ENCODE measurements at places on chromosomes 4 and X.
A peak's percentile ranks its signal among the peaks of the same experiment; 100 is the strongest.

DNA sequence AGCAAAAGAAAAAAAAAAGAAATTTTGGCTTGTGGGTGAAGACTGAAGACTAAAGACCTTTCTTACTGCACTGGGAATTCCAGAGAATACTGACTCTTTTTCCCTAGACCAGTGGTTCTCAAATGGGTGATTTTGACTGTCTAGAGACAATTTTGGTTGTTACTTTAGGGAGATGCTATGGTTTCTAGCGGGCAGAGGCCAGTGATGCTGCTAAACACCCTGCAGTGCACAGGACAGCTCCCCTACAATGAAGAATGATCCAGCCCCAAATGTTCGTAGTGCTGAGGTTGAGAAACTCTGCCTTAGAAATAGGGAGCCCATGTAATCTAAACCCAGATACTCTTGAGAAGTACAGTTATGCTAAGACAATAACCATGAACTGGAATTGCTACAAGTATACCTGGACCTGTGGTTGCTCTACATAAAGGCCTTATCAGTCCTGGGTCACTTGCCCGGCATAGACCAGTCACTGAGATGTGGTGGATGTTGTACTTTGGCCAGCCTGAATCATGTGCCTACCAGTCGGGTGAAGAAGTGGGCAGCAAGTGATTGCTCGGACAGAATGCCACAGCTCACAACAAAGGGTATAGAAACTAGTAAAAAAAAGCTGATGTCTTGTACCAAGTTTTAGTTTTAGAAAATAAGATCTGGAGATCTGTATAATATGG, 16.0 kb downstream of the ARHGAP10 start:
- no peak for DNase-seq

- no peak for DNase-seq
Observed at GRCh38 chr4:102862016-102862415, 6.8 kb upstream of the CISD2 start.

GRCh38 chrX:13268874-13269273, 51.0 kb downstream of the ATXN3L start:
- DNase-seq, result no peak

DNA sequence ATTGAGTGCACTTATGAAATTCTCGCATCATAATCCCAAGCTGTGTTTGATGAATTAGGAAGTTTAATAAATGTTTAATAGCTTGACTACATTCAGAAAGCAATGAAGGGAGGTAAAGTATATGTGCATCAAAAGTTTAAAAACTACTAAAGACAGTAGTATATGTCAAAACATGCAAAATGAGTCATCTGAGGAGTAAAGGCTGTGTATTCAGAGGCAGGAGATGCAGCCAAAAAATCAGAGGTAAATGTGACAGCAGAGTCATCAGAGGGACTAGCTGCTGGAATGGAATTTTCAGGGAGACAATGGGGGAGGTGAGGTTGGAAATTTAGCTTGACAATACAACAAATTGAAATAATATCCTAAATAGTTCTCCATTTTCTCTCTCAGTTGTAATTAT, 127.0 kb upstream of the FUNDC1 start:
- DNase-seq, result no peak

DNA sequence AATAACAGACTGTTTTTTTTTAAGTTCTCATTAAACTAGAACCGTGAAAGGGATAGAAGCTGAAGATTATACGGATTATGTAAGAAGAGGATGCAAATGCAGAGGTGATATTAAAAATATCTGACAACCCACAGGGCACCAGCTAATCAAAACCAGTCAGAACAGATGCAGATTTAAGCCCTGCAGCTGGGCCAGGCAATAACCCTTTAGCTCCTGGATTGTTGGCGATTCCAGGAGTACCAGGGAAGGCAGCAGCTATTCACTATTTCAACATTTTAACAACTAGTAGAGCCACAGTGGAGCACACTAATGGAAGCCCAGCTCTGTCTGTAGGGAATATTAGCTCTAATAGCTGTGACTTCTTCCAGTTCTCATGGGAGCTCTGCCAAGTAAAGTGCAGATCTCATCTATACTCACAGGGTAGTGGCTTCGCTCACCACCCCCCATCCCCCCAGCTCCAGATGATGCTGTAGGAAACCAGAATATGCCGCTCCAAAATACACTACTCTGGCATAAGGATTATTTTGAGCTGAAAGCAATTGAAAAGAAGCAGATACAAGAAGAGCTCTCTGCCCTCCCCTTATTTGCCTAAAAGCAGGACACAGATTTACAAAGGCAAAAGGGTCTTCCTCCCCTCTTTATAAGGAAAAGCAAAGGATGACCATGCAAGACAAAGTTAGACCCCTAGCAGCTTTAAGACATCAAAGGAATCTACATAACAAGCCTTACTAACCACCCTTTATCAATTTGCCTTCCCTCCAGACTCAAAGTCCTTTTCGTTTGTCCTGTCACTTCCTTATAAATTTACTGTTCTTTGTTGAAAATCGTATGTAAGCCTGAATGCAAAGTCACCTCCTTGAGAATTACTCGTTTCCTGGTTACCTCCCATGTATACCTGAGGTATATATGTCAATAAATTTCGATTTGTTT, 13.7 kb downstream of the SCD5 start:
- peak; percentile 46 for DNase-seq

- peak; percentile 89 for DNase-seq
Observed at GRCh38 chr4:53943345-53944085, 120.9 kb downstream of the CHIC2 start.

DNA sequence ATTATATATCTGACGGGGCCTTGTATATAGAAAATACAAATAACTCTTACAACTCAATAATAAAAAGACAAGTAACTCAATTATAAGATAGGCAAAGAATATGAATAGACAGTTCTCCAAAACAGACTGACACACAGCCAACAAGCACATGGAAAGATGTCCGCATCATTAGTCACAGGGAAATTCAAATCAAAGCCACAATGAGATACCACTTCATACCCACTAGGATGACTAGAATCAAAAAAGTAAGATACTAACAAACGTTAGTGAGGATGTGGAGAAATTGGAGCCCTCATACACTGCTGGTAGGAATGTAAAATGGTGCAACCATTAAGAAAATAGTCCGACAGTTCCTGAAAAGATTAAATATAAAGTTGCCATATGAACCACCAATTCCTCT, 115.7 kb downstream of the RCHY1 start:
- no peak for DNase-seq

DNA sequence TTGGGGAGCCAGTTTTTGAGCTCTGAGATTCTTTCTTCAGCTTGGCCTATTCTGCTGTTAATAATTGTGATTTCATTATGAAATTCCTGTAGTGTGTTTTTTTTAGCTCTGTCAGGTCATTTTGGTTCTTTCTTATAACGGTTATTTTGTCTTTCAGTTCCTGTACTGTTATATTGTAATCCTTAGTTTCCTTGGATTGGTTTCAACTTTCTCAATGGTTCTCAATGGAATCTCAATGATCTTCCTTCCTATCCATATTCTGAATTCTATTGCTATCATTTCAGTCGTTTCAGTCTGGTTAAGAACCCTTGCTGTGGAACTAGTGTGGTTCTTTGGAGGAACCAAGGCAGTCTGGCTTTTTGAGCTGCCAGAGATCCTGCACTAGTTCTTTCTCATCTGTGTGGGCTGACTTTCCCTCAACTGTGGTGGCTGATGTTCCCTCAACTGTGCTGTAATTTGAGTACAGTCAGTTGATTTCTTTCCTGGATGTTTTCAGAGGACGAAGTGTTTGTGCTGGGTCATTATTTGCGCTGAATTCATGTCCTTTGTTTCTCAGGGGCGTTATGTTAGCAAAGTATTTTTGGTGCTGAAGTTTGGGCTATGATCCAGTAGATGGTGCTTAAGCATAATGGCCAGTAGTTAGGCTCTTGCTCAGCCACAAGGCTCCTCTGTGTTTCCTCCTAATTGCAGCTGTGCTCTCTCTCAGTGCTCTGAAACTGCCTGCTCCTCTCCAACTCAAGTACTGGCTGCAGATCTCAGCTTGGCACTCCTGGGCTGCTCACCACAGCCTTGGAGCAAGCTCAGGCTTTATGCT, 27.5 kb downstream of the ENPEP start:
- DNase-seq, result no peak

- no peak for DNase-seq
Observed at GRCh38 chrX:63869506-63869905, 84.5 kb upstream of the ARHGEF9 start.

GRCh38 chr4:10753336-10753735, 68.8 kb upstream of the CLNK start:
- no peak for DNase-seq

DNA sequence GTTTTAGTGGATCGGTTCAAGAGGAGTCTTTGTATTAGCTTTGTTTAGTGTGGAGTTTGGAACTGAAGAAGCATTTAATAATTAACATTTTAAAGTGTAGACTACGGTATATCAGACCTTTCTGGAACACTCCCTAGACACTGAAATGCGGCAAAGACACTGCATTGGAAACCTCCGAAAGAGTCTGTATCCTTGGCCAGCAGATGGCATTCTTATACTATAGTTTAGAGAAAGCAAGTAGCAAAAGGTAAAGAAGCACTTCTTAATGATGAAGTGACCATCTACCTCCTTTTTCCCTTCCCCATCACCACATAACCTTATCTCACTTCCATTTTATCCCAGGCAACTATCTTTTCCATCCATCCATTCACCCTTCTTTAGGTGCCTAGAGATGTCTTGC, 7.6 kb downstream of the FABP2 start:
- no peak for DNase-seq

DNA sequence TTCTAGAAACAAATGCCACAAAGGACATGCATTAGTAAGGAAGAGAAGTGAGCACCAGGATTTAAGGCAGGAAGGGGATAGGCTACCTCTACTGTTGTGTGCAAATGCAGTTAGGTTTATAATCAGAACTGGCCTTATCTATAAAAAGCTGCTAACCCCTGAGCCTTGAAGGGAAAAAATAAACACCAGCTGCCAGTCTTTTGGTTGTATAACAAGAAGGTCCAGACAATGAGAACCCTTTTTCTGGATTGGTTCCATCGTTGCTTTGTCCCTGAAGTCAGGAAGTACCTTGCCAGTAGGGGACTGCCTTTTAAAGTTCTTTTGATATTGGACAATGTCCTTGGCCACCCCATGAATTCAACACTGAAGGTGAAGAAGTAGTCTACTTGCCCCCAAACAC, 126.7 kb upstream of the OTUD4 start:
- DNase-seq, result no peak

DNA sequence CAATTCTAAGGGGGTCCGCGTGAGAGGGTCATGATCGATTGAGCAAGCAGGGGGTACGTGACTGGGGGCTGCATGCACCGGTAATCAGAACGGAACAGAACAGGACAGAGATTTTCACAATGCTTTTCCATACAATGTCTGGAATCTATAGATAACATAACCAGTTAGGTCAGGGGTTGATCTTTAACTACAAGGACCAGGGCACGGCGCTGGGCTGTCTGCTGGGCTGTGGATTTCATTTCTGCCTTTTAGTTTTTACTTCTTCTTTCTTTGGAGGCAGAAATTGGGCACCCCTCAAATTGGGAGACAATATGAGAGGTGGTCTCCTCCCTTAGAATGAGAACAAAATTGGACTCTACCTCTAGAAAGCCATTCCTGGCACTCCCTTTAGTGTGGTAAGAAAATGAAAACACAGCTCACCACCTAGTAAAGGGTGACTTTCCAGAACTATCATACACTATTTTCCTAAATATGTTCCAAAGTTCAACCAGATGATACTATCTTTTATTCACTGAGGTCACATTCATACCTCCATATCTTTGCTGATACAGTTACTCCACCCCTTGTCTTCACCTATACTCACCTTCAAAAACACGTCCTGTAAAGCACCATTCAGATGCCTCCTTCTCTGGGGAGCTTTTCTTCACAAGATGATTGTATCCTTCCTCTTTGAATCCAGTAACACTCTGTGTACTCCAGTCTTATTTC, 1058.3 kb upstream of the SLIT2 start:
- DNase-seq, result no peak

DNA sequence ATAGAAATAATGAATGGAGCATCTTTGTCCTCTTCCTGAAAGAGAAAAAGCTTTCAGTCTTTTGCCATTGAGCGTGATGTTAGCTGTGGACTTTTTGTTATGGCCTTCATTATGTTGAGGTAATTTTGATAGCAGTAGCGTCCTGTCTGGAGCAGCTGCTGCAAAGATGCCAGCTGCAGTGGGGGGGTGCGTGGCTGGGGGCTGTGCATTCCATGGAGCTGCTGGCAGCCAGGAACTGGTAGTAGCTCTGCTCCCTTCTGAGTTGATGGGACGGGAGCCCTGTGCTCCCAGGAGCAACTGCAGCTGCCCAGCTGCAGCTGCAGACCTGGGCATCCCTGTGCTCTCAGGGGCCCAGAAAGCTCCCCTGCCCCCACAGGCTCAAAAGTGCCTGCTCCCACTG, 50.4 kb downstream of the CCDC160 start:
- no peak for DNase-seq

DNA sequence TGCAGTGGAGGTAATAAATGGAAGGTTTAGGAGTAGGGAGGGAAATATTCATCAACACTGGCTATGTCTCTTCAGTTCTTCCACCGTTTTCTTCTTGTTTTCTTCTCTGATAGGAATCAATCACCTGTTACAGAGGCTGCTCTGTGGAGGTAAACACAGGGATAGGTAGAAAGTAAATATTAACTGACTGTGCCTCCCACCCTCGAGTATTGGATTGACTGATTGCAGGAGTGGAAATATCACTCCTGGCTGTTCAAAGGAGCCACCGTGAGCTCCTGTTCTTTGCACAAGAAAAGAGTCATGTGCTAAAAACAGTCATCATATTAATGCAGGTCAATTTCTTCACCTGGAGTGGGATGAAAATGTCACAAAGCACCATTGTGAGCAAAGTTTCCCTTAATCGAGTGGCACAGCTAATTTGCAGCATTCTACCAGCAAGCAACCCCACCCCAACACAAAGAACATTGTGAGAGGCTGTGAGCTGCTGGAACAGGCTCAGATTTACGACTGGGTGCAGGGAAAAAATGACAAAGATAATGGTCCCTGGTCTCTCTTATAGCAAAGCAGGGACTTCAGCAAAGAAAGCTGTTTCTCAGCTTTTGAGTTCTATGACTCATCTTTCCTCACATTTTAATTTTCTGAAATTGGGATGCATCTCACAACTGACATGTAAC, 113.7 kb upstream of the TSPAN5 start:
- DNase-seq, result no peak

DNA sequence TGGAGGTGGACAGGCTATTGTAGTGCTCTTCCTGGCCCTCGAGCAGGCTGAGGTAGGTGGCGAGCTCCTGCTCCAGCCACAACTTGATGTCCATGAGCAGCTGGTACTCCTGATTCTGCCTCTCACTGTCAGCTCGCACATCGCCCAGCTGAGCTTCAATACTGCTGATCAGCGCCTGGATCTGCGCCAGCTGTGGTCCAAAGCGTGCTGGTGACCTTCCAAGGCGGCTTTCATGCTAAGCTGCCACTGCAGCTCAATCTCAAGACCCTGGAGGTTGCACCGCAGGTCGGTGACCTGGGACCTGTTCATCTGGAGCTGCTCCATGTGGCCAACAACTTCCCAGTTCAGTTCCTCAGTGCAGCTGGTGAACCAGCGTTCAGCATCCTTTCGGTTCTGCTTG, 31.2 kb downstream of the LRIT3 start:
- DNase-seq, result no peak

DNA sequence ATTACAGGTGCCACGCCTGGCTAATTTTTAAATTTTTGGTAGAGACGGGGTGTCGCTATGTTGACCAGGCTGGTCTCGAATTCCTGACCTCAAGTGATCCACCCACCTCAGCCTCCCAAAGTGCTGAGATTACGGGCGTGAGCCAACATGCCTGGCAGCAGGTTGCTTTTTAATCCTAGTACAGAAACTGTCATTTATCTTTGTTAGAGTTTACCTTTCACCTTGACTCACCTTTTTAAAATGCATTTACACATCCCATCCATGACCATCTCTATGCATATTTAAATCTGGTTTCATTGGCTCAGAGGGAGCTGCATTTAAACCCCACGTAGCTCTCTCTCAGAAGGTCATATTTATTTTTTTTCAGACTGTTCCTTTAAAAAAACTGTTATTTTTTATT, 31.9 kb downstream of the SLC16A2 start:
- no peak for DNase-seq

Measured in NCI-H524 treated with DMSO at 0.1 percent for 48 hours (cell line).